ENCODE measurements at places on chromosomes 3 and 15. TPM values are rescaled to one million over a fixed set of nuclear protein-coding genes. Genes with fewer than 3 reads are reported as not detected.

DNA sequence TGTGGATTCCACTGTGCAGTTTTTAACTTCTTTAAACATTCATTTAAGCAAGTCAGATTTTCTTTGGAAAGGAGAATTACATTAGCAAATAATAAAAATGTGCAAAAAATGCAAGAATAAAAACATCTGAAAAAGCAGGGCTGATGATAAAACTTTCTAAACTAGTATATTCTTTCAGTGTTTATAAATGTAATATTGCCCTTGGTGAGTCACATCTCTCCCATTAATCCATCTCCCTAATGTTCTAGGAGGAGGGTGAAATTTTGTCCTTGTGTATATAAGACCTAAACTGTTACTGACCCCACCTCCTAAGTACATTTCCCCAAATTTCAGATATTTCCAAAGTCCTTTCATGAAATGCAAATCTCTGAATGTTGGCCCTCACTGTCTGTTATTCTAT lies 28.5 kb upstream of the DCUN1D1 start:
- no peak for DNase-seq

DNA sequence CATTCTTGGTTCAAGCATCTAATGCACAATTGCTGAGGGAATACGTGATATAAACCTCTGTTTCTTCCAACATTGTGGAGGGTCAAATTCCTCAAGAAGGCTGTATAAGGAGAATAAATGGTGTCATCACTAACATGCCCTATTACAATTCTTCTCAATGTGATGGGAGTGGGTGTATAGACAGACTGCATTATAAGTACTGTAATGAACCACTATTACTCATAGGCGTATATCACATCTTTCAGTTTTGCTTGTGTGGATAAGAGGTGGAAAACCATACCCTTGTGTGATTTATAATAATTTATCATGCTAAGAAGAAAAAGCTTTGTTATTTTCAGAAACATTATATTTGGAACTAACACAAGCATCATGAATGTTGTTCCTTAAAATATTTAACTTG lies 35.3 kb upstream of the BBX start:
- DNase-seq, result no peak

DNA sequence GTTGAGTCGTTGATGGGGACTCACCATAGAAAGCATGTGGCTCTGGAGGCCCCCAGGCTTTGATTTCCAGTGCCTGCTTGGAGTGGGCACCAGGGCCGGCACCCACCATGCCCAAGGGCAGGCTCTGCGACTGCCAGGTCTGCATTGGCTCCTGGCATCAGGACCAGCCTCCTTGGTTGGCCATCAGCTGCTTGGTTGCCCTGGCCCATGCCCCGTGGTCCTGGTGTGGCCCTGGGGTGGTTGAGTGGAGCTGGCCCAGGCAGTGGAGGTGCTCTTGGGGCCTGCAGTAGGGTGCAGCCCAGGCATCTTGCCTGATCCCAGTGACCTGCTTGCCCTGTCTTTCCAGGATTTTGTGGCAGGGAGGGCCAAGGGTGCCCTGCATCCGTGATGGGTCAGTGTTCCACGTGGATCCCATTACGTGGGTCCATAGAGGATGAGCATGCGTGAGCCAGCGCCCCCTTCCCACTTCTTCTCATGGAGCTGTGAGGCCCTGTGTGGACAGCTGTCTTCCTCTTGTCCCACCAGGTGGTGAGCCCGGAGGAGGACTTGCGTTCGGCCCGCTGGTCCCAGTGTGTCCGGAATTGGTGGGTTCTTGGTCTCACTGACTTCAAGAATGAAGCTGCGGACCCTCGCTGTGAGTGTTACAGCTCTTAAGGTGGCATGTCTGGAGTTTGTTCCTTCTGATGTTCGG lies 187.0 kb downstream of the UBE3A start:
- no peak for DNase-seq

DNA sequence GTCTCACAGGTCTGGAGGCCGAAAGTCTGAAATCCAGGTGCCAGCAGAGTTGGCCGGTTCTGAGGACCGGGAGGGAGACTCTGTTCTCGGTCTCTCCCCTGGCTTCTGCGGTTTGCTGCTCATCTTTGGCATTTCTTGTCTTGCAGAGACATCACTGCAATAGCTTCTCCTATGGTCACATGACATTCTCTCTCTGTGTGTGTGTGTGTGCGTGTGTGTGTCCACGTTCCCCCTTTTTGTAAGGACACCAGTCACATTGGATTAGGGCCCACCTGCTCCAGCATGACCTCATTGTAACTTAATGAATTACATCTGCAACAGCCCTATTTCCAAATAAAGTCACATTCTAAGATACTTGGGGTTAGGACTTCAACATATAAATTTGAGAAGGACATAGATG lies 12.4 kb upstream of the ATP10A start:
- no peak for DNase-seq

Gene GPR62
- total RNA-seq, result not detected

DNA sequence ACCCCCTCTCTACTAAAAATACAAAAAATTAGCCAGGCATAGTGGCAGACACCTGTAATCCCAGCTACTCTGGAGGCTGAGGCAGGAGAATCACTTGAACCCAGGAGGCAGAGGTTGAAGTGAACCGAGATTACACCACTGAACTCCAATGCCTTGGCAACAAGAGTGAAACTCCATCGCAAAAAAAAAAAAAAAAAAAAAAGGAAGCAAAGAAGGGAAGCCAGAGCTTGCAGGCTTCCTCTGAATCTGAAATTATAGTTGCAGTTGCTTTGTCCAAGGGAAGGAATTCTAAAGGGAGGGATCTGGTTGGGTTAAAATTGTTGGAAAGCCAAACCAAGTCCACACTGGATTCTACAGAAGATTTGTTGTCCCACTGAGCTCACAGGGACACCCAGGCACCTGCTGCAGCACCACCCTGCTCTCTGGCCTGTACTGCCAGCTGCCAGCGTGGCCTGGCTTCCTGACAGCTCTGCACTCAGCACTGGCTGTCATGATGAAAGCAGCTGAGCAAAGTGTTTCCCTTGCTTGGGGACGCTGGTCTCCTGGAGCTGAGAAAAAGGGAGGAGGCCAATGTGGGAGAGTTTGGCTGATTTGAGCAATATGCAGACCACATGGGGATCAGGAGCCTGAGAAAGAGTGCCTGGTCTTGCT lies 88.8 kb upstream of the HES1 start:
- DNase-seq, result no peak

Gene GOLGA6L7
- not detected for total RNA-seq

Gene PP2D1
- total RNA-seq, result not detected

GRCh38 chr3:127061641-127062040 lies 78.7 kb downstream of the PLXNA1 start:
- no peak for DNase-seq

DNA sequence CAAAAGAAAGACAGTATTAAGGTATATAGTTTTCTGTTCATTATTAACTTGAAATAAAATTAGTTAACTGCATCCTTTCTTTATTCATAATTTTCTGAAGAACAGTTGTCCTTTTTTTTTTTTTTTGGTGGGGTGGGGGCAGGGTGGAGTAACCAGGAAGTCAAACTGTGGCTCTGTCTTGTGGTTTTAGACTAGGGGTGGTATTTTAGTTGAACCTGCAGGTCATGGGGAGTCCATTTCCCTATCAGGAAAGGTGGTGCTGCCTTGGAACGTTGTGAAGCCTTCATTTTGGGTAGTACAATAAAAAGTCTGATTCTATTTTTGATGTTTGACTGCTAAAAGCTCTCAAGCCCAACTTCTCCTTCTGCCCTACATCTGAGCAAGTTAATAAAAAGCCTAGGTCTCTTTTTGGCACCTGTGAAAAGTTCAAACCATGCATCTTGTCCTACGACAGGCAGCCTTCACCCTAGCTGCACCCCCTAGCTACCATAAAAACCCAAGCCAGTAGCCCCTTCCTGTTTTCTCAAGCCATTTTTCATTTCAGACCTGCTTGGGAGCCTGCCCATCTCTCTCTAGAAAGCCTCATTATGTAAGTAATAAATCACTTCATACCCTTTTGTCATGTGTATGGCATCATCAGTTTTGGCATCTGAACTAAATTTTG lies 31.2 kb upstream of the RIOX2 start:
- no peak for DNase-seq

- no peak for DNase-seq
Measured at GRCh38 chr3:193962986-193963685, 172.8 kb upstream of the HES1 start.

- DNase-seq, result no peak
Measured at GRCh38 chr15:82643992-82644391, 3.2 kb downstream of the CPEB1 start.

Gene GREM1
- total RNA-seq, result 0.23 TPM

DNA sequence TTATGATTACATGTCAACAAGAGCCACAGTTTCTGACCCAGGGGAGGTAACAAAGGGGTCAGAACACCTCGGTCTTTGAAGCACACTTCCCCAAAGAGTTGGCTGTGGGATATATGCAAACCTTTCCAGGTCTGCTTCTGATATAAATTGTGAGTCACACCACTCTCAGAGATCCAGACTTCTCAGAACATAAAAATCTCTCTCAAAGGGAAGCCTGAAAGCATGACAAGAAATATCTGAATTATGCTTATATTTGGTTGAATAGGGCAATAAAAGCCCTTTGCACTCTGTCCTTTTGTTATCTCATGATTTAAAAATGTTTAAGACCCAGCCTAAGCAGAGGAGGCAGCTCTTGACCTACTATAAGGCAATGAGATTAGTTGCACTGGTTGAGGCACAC lies 56.8 kb downstream of the MYH15 start:
- no peak for DNase-seq

DNA sequence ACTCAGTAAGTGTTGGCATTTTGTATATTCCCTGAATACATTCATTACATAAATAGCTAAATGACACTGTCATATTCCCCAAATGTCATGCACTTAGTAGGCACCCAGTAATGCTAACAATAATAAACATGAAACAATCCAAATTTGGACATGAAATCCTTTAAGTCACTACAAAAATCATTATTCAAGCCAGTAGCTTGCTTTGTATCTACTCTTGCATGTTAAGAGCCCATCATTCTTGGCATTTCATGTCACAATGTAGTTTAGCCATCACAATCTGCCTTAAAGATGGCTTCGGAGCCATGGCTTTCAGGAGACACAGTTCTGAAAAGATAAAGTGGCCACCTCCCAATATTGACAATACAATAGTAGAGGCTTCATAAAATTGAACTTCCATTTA lies 32.9 kb upstream of the TM4SF4 start:
- no peak for DNase-seq

Gene CYP1A1
- 0.48 TPM for total RNA-seq

DNA sequence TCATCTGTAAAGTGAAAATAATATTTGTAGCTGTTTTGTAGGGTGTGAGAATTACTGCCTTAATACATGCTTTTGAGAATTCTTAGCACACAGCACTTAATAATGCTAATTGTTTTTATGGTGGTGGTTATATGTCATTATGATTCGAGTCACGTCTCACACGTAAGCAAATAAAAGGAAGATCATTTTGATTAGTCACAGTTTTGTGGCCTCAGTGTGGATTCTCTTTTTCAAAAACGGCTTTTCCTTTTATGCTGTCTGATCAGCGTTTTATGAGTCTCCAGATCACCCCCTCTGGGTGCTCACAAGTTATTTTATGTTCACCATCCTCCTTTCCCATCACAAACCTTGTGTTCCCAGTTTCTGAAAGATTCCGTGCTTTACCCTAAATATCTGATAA lies 255.6 kb upstream of the CNTN4 start:
- DNase-seq, result no peak

Gene GOLGA6D
- not detected for total RNA-seq

DNA sequence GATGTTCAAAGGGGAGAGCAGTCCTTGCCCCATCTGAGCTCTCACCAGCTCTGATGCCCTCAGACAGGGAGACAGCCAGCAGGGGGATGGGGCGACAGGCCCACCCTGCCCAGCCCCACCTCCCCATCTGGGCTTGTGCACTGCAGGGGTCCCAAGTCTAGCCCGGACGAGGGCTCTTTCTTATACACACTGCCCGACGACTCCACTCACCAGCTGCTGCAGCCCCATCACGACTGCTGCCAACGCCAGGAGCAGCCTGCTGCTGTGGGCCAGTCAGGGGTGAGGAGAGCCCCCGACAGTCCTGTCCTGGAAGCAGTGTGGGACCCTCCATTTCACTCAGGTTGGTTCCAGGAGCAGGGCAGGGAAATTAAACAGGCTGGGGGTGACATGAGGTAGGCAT lies 73.9 kb downstream of the BOC start:
- no peak for DNase-seq

DNA sequence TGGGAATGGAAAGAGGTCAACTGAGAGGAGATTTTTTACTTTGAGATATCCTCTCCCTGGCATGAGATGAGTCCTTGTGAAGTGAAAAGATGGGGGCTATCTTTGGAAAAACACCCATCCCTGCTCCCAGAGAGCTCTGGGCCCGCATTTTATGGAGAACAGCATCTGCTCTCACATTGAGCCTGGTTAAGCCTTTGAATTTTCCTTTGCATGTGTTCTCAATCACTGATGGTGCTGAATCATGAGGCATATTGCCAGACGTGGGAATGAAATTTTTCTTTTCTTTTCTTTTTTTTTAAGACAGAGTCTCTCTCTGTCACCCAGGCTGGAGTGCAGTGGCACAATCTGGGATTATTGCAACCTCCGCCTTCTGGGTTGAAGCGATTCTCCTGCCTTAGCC lies 24.4 kb downstream of the TMEM45A start:
- DNase-seq, result no peak

- DNase-seq, result no peak
Measured at GRCh38 chr15:65730549-65731172, 61.4 kb downstream of the DENND4A start.

DNA sequence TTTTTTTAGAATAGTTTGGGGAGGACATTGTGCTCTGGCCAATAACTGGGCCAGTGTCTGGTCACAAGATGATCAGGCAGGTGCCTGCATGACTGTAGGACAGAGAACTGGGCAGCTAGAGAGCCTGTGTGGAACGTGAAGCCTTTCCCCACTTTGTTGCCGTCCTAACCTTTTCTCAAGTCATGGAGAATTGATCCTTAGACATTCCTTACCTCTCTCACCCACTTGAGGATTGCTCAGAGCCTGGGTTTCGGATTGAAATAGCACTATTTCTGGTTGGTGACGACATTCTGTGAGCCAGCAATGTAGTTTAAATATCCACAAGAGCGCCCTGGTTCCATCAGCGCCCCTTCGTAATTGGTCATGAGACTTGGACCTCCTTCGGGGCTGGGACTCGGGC lies 138.4 kb downstream of the IGF1R start:
- no peak for DNase-seq

GRCh38 chr3:44412365-44412764 lies 65.1 kb downstream of the ZNF445 start:
- DNase-seq, result no peak

DNA sequence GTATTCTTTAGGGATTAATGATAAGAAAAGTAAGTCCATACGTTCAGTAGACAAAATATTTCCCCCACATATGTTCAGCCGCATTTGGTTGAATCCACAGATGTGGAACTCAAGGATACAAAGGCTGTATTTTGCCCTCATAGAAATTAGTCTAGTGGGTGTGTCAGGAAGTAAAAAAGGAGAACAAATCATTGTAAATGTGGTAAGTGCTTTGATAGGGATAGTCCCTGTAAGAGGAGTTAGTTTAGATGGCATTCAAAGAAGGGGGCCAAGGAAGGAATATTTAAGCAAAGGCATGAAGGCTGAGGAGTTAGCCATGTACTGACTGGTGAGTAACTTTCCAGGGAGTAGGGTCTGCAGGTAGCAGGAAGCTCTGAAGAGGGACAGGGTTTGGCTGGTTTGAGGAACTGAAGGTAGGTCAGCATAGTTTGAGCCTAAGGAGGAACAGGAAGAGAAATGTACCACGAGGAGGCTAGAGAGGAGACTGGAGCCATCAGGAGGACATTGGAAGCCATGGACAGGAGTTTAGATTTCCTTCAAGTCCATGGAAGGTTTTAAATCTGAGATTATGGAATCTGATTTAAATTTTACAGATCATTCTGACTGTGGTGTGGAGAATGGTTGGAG lies 98.8 kb downstream of the MME start:
- DNase-seq, result no peak

GRCh38 chr3:42226470-42227425 lies 39.2 kb downstream of the CCK start:
- DNase-seq, result no peak

Data from activated T-helper 2 cell treated with anti-CD3 and anti-CD28 coated beads, Interferon-gamma antibody, Interleukin-2, Interleukin-4, amounts not matched to agents 10 μg/mL and 5 μg/mL and 100 μg/mL, durations not matched to agents 14 hours and 24 hours and 36 hours (primary cell).